ENCODE measurements at places on chromosomes 6 and 20. TPM values are rescaled to one million over a fixed set of nuclear protein-coding genes. Genes with fewer than 3 reads are reported as not detected.

DNA sequence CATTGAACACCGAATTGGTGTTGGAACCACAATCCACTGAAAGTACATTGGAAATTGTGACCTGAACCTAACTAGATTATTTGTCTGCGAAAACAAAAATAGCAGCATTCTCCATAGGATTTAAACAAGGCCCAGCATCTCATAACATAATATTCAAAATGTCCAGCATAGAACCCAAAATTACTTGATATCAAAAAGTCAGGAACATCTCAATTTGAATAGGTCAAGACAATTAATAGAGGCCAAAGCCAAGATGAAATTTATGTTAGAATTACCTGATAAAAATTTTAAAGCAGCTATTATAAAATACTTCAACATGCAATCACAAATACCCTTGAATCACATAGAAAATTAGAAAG, 42.4 kb upstream of the CD2AP start:
- no peak overlapping the region for H3K27ac ChIP-seq
- H3K36me3 ChIP-seq = no peaks in the 10 kb centered on the region
- H3K4me1 ChIP-seq = no peaks in the 10 kb centered on the region
- no peak overlapping the region for H3K4me3 ChIP-seq
- no peak for DNase-seq
- H3K27me3 ChIP-seq = no peaks in the 10 kb centered on the region

- H3K4me1 ChIP-seq = no peaks in the 10 kb centered on the region
- no peak overlapping the region for H3K27ac ChIP-seq
- DNase-seq = no peak
Measured at GRCh38 chr6:129586815-129587214, 123.2 kb downstream of the ARHGAP18 start.

DNA sequence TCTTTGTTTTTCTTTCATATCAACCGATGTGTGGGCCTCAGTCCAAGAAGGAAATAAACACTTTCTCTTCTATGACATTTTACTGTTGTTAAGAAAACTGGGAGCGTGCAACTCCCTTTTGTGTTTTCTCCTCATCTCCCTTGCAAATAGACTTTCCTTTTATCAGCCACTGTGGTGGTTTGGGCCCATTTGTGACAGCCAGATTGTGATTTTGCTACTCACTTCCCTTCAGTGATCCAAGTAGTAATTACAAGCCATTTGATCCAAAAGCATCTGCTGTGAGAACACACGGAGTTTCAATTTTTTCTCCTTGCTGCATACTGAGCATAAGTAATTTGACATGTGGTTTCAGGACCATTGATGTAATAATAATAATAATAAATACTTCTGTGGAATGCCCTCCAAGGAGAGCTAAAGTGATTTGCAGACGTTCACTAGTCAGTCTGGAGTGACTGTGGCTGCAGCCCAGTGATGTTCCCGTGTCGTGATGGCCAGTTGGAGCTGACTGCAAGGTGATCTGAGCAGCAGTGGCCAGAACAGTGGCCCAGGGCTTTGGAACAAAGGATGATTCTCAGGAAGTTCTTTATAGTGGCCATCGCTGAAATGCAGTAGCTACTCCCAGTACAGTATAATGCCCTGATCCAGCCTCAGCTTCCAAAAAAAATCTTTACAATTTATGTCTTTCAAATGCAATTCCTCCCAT, 91.9 kb upstream of the CLDN20 start:
- peak overlapping the region; percentile 17 for H3K27ac ChIP-seq
- H3K4me3 ChIP-seq = no peak overlapping the region
- H3K27me3 ChIP-seq = no peaks in the 10 kb centered on the region
- no peak for DNase-seq

FERMT1 gene
- total RNA-seq = 0.67 TPM

GRCh38 chr6:107290491-107290890, 168.9 kb downstream of the PDSS2 start:
- H3K27me3 ChIP-seq = no peaks in the 10 kb centered on the region
- H3K27ac ChIP-seq = no peak overlapping the region
- H3K36me3 ChIP-seq = no peaks in the 10 kb centered on the region
- H3K4me3 ChIP-seq = no peak overlapping the region
- no peak for DNase-seq

GRCh38 chr6:169044381-169045230, 209.0 kb downstream of the THBS2 start:
- H3K27me3 ChIP-seq = no peaks in the 10 kb centered on the region
- H3K36me3 ChIP-seq = no peaks in the 10 kb centered on the region
- H3K4me1 ChIP-seq = no peaks in the 10 kb centered on the region
- H3K27ac ChIP-seq = no peak overlapping the region
- no peak for DNase-seq
- no peak overlapping the region for H3K4me3 ChIP-seq

DNA sequence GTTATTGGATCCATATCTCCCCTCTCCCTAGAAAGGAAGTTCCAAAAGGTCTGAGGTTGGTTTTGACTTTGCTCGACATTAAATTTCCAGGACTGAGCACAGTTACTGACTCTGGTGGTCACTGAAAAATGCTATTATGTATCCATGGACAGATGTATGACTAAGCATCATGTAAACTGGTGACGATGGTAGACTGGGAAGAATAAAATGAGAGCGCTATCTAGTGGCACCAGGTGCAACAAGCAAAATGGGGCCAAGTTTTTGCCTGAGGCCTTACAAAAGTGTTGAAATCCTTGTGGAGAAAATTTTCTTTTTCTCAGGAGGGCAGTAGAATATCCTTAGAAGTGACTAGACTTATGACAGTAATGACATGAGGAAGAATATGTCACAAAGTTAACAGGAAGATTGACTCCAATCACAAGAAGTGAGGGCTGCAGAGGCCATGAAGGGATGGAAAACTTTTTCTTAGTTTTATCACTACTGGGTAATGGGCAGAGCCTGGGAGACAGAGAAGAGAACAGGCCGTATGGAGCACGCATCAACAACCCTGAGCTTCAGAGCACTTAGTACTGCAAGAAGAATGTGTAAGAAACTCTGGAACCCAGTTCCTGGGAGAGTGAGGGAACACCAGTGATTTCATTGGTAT, 88.9 kb upstream of the ELOVL5 start:
- H3K27ac ChIP-seq = no peak overlapping the region
- no peaks in the 10 kb centered on the region for H3K27me3 ChIP-seq
- no peak overlapping the region for H3K4me3 ChIP-seq
- no peaks in the 10 kb centered on the region for H3K36me3 ChIP-seq
- peaks cover 27% of the 10 kb centered on the region for H3K4me1 ChIP-seq

GRCh38 chr6:56758120-56758519, 115.4 kb upstream of the DST start:
- H3K4me3 ChIP-seq = no peak overlapping the region
- no peaks in the 10 kb centered on the region for H3K27me3 ChIP-seq
- no peaks in the 10 kb centered on the region for H3K4me1 ChIP-seq
- no peak for DNase-seq
- no peak overlapping the region for H3K27ac ChIP-seq

DNA sequence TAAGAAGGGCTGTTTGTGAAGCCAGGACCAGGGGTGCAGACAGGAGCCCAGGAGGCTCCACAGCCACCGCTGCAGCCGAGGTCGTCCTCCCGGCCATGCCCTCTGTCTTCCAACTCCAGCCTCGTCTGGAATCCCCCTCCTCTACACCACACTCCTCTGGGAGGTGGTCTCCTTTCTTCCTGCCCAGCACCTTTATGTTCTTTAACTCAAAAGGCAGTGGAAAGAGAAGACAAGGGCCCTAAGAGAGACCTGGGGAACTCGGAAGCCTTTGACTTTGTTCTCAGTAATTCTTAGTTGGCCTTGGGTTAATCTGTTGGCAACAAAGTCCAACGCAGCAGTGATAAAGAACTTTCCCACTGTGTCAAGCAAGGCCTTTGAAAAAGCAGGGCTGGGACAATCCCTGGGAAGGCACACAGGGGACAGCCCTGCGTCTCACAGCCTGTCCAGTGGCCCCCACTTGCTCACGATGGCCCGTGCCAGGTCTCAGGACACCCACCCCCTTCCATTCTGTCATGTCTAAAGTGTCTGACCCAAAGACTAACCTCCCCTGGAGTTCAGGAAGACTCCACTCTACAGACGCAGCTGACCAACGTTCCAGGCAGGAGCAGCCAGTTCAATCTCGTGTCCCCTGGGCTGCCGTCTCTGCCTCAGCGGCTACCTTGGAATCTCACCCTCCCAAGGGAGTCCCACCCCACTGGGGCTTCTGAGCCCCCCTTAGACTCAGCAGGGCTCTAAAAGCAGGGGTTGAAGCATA, 42.8 kb upstream of the FAM50B start:
- DNase-seq = no peak
- no peaks in the 10 kb centered on the region for H3K36me3 ChIP-seq
- peak overlapping the region; percentile 1 for H3K27ac ChIP-seq
- H3K27me3 ChIP-seq = no peaks in the 10 kb centered on the region

GRCh38 chr6:170187669-170188566, 103.0 kb downstream of the DLL1 start:
- H3K27me3 ChIP-seq = no peaks in the 10 kb centered on the region
- DNase-seq = no peak
- H3K4me3 ChIP-seq = no peak overlapping the region
- H3K27ac ChIP-seq = no peak overlapping the region
- no peaks in the 10 kb centered on the region for H3K36me3 ChIP-seq
